ENCODE measurements at places on chromosomes 5 and 9. TPM values are rescaled to one million over a fixed set of nuclear protein-coding genes. Genes with fewer than 3 reads are reported as not detected.

DNA sequence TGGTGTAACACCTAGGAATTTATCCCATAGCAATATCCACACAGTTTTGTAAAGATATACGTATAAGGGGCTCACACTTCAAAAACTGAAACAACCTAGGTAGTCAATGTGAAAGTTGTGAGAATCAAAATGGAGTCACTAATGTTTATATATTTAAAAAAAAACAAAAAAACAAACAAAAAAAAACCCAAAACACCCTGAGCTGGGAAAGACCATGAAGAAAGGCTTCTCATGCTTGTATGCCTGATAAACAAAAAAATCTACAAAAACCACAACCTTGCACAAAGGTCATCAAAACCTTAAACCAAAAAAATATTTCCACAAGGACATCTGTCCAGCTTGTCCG, 35.4 kb downstream of the AFF4 start:
- no peak for DNase-seq

GRXCR2 gene
- total RNA-seq, result not detected

GRCh38 chr9:113154946-113155345, 4.1 kb downstream of the SLC31A2 start:
- DNase-seq, result no peak

- no peak for DNase-seq
These were observed 6.5 kb downstream of the NTMT1 start for GRCh38 chr9:129632460-129632859.

- no peak for DNase-seq
These were observed 13.7 kb upstream of the AJM1 start for GRCh38 chr9:136828474-136829140.

DNA sequence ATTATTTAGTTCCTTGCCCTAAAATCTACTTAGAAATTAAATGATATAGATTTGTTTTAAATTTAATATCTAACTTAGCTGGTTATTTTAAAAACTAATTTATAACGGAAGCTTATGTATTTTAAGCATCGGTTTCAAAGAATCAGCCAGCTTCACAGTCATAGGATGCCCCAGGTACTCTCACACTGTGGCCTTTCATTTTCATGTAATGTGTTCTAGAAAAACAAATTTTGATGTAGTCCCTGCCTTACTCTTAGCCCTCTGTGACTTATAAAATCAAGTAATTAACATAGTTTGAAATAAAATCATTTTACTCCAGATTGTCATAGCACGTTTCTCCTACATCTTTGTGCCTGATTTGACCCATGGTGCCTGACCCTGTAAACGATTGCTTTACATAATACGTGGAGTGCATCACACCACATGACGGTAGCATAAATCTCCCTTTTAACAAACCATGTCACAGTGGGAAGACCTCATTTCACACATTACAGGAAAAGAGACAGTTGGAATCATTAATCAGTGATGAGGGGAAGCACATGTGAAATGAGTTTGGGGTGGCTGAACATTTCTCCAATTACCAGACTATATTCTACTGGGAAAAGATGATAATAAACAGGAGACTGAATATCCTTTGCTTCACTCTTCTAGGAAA, 731.5 kb upstream of the CDH9 start:
- no peak for DNase-seq

ITGA2 gene
- 14.1 TPM for total RNA-seq

DNA sequence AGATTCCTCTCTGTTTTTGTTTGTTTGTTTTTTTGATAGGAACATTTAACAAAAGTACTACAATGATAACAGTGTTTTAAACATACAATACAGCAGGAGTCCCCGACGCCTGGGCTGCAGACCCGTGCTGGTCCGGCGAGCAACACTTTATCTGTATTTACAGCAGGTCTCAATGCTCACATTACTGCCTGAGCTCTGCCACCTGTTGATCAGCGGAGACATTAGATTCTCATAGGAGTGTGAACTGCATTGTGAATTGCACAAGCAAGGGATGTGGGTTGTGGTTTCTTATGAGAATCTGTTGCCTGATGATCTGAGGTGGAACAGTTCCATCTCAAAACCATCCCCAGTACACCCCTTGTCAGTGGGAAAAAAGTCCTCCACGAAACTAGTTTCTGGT, 1068.5 kb upstream of the CDH10 start:
- no peak for DNase-seq

NMUR2 gene
- 0.30 TPM for total RNA-seq

NPR2 gene
- 15.0 TPM for total RNA-seq

- no peak for DNase-seq
These were observed 410.2 kb upstream of the SLC30A5 start for GRCh38 chr5:68683632-68684036.

DNA sequence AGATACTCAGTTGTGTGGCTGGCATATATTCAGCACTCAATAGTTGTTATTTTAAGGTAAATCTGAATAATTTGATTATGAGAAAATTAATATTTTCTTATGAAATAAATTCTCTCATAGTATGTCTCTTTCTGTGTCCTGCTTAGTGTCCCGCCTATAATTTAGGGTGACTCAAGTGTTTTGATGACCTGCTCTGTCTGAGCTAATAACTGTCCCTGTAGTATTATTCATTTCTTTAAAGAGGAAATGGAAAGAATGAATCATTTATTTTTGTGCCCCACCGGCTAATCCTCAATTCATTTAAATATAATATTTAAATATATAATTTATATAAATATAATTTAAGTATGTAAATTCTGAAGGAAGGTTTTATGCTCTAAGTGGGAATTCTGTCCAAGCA, 4.1 kb downstream of the SLC1A1 start:
- no peak for DNase-seq

DNA sequence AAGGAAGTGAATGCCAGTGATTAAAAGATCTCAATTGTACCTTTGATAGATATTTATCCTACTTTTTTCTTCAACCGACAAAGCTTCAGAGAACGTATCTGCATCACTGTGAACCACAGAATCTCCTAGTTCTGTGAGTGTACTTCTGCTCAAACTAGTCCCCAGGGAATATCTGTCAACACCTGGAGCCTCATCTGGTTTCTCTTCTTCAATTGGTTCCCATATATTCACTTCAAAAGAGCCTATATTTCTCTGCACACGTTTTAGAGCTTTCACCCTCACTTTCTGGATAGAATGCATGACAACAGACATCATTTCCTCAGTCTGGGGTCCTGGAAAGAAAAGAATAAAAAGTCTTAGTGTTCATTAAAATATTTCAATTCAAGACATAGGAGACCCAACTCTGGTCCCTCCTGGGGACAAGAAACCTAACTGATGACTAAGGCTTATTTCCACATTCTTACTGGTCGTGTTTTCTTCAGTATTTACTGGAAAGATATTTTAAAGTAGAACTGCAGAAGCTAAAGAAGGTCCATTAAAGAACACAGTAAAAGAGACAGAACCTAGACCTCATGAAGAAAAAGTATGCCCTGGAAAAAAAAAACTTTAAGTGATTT, 64.3 kb downstream of the CPLANE1 start:
- DNase-seq, result no peak

CDH6 gene
- 39.8 TPM for total RNA-seq

GRCh38 chr9:115071176-115071575, 46.8 kb downstream of the TNC start:
- no peak for DNase-seq

GRCh38 chr5:138720840-138721239, 32.4 kb upstream of the CTNNA1 start:
- no peak for DNase-seq

- no peak for DNase-seq
These were observed 28.9 kb downstream of the ARHGEF28 start for GRCh38 chr5:73654819-73655318.
